GM23338 (cell line): ENCODE measurements at places on chromosomes 13 and 19. TPM values are rescaled to one million over a fixed set of nuclear protein-coding genes. Genes with fewer than 3 reads are reported as not detected.

Gene SYDE1
- total RNA-seq, result 14.3 and 21.4 TPM in 2 replicates

Gene C19orf38
- total RNA-seq, result 0.78 TPM in 1 of 2 replicates, not detected in the other

Gene PRTN3
- 0.21 and 2.4 TPM in 2 replicates for total RNA-seq

DNA sequence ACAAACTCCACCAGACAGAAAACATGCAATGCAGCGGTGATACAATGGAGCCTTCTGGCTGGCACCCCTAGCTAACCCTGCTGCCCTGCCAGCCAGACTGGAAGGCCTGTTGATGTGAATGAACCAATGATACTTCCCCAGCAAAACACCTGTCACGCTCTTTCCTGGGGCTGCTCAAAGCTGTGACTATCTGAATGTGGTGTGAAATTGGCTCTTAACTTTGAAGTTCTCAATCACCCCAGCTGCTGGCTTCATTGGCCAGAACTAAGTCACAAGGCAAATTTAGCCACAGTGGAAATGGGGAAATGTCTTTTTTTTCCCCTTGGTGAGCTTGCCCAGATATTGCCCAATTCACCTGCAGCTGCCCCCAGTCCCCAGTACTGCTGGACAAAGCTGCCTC, 147.3 kb downstream of the SLC7A1 start:
- H3K27me3 ChIP-seq, result no peaks in the 10 kb centered on the region
- DNase-seq, result no peak
- peaks cover 4% of the 10 kb centered on the region; the same call in 1 of the 2 replicates for H3K4me1 ChIP-seq
- H3K27ac ChIP-seq, result no peak overlapping the region

DNA sequence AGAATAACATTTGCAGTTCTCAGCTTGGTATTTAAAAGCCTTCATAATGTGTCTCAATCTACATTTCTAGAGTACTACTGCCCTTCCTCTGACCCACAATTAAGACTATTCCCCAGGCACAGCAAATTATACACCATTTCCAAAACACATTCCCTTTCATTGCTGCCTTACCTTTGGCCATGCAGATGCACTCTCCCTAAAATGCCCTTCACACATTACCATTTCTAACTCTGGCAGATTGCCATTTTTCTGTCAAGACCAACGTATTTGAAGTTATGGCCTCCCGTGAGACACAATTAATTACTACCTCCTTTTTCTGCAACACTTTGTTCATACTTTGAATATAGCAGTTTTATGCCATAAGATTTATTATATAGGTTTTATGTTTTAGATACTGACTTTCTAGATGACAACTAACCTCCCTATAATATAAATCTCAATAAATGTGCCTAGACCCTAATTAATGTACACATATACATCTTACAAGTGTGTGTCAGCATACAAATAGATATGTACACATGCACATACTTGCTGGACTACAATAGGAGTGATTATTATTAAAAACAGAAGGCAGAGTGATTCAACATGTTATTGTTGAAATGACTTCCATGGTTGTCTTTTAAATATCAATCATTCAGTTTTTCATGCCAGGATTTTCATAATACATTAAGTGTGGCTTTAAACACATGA, 2902.5 kb downstream of the PCDH9 start:
- no peaks in the 10 kb centered on the region for H3K36me3 ChIP-seq
- no peaks in the 10 kb centered on the region for H3K27me3 ChIP-seq
- H3K27ac ChIP-seq, result no peak overlapping the region
- no peak for DNase-seq
- H3K4me1 ChIP-seq, result no peaks in the 10 kb centered on the region
- H3K4me3 ChIP-seq, result no peak overlapping the region

- no peaks in the 10 kb centered on the region for H3K4me1 ChIP-seq
- DNase-seq, result no peak
- no peak overlapping the region for H3K27ac ChIP-seq
- no peaks in the 10 kb centered on the region for H3K36me3 ChIP-seq
- no peak overlapping the region for H3K4me3 ChIP-seq
- no peaks in the 10 kb centered on the region for H3K27me3 ChIP-seq
Measured at GRCh38 chr13:32200741-32201140, 114.4 kb downstream of the ZAR1L start.

DNA sequence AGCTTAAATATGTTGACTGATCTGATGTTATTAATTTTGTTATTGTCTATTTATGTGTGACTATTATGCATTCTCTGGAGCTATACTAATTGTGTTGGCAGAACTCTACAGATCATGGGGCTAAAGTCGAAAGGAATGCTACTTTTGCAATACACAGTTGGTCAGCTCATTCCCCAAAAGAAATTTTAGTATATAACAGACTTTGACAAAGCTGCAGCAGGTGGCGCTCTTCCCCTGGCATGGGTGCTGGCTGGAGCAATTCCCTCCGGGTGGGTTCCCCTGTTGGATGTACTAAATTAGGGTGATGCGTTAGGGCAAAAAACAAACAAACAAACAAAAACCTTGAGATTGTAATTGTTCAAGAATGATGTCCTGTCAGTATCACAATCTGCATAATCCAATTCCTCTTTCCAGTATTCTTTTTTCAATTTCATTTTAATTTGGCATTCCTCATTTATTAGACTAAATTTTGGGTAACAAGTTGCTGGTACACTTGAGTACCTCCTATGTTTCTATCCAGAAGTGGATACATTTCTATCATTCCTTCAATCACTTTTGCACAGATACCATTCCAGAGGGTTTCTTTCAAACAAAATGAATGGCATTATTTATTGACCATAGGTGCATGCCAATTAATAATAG, 322.8 kb upstream of the EDNRB start:
- H3K27ac ChIP-seq, result no peak overlapping the region
- H3K36me3 ChIP-seq, result no peaks in the 10 kb centered on the region
- H3K4me3 ChIP-seq, result no peak overlapping the region
- no peaks in the 10 kb centered on the region for H3K27me3 ChIP-seq
- H3K4me1 ChIP-seq, result no peaks in the 10 kb centered on the region; the same call in 1 of the 2 replicates

DNA sequence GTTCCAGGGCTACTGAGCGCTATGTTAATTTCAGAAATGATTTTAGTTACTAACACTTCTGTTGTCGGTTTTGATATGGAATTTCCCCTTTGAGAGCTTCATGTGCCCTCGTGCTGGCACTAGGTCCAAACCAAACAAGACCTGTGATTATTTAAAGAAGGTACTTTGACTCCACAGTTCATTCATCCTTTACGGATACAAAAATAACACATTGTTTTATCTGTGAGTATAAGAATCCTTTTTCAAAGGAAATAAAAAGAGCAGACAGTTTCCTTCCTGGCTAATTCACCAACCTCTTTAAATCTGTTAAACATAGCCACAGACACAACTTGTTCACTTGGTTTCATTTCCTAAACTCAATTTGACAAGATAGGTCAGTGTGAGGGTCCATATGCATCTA, 141.2 kb downstream of the FLT1 start:
- no peaks in the 10 kb centered on the region for H3K36me3 ChIP-seq
- no peak overlapping the region for H3K27ac ChIP-seq
- no peak overlapping the region for H3K4me3 ChIP-seq
- H3K4me1 ChIP-seq, result peaks cover 43% of the 10 kb centered on the region
- no peaks in the 10 kb centered on the region for H3K27me3 ChIP-seq
- no peak for DNase-seq

GRCh38 chr19:54694648-54695047, 29.6 kb upstream of the KIR3DL3 start:
- H3K27me3 ChIP-seq, result no peaks in the 10 kb centered on the region
- H3K36me3 ChIP-seq, result no peaks in the 10 kb centered on the region; the same call in 1 of the 2 replicates
- no peak for DNase-seq
- no peaks in the 10 kb centered on the region for H3K4me1 ChIP-seq
- no peak overlapping the region for H3K4me3 ChIP-seq

- no peaks in the 10 kb centered on the region for H3K36me3 ChIP-seq
- H3K4me1 ChIP-seq, result peaks cover 7% of the 10 kb centered on the region; the same call in 1 of the 2 replicates
- no peak for DNase-seq
- H3K27me3 ChIP-seq, result no peaks in the 10 kb centered on the region
- H3K27ac ChIP-seq, result no peak overlapping the region
Measured at GRCh38 chr13:60152904-60153303, 10.8 kb downstream of the DIAPH3 start.

GRCh38 chr13:31012655-31013024, 80.2 kb downstream of the TEX26 start:
- DNase-seq, result peak; percentile 30
- no peaks in the 10 kb centered on the region for H3K27me3 ChIP-seq
- no peaks in the 10 kb centered on the region for H3K36me3 ChIP-seq
- H3K4me3 ChIP-seq, result no peak overlapping the region
- peaks cover 28% of the 10 kb centered on the region for H3K4me1 ChIP-seq
